ENCODE measurements at places on chromosomes 6 and 20.

- no peak for DNase-seq
Observed at GRCh38 chr6:117506180-117506835, 23.8 kb downstream of the DCBLD1 start.

DNA sequence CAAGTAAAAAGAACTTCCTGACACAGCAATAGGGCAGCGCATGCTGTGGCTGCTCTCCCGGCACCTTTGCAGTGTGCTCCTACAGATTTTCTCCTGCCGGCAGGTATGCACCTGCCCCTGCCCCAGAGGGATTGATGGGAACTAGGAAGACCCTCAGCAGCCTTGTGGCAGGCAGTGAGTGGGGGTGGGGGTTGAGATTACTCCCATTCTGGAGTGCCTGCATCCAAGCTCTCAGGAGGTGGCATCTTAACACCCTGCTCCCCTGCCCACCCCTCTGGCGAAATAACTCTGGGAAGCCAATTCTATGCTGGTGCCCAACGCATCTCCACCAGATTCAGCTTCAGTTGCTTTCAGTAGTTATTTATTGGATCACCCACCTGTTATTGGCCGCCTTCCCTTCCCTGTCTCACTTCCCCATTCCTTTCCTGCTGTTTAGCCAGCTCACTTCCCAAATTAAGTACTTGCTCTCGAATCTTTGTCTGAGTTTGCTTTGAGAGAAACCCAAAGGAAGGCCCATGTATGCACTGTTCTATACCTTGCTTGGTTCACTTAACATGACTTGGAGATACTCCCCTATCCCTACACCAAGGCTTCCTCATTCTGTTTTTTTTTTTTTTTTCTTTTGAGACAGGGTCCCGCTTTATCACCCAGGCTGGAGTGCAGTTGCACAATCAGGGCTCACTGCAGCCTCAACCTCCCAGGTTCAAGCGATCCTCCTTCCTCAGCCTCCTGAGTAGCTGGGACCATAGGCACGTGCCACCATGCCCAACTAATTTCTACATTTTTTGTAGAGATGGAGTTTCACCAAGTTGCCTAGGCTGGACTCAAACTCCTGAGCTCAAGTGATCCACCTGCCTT, 29.3 kb upstream of the SLC23A2 start:
- DNase-seq: no peak

DNA sequence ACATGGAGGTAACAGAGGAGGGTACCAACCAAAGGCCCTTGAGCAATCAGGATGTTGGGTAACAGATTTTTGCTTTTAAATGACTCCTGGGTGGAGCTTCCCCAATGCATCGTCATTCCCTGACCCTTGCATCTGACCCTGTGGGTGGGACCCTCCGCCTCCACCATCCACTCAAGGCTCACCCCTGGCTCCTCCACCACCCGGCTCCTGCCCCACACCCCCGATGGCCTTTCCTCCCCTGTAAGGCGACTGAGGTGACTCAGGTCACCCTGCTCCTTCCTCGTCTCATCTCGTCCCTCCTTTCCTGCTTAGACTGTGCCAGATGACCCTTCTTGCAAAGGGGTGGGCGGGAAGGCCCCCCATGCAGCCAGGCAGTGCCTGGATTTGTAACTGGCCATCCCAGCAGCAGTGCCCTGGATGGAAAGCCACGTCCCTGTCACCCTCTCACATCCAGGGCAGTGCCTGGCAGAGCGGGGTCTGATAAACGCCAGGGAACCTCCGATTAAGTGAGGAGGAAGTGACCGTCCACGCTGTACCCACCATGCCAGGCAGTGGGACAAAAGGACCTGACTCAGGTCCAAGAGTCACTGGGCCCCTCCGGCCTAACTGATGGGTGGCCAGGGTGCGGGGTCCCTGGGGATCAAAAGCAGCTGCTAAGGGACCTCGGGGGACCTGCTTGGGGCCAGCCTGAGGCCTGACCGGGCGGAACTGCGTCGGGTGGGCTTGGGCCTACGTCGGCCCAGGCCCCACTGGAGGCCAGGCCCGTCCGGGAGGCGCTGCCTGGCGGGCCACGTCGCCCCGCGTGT, 624 bp upstream of the NPEPL1 start:
- DNase-seq: no peak

- no peak for DNase-seq
Observed at GRCh38 chr6:106053484-106054205, 32.5 kb upstream of the PRDM1 start.

Measured in NCI-H2081 (cell line).